ENCODE measurements at places on chromosomes 3 and 15.

GRCh38 chr3:37141676-37142075, 32.7 kb downstream of the LRRFIP2 start:
- no peak for DNase-seq

GRCh38 chr3:172701751-172702150, 9.1 kb downstream of the NCEH1 start:
- peak; percentile 42 for DNase-seq

GRCh38 chr3:117700573-117701360, 991.2 kb downstream of the TUSC7 start:
- no peak for DNase-seq

- no peak for DNase-seq
Measured at GRCh38 chr3:8328967-8329366, 172.7 kb upstream of the LMCD1 start.

DNA sequence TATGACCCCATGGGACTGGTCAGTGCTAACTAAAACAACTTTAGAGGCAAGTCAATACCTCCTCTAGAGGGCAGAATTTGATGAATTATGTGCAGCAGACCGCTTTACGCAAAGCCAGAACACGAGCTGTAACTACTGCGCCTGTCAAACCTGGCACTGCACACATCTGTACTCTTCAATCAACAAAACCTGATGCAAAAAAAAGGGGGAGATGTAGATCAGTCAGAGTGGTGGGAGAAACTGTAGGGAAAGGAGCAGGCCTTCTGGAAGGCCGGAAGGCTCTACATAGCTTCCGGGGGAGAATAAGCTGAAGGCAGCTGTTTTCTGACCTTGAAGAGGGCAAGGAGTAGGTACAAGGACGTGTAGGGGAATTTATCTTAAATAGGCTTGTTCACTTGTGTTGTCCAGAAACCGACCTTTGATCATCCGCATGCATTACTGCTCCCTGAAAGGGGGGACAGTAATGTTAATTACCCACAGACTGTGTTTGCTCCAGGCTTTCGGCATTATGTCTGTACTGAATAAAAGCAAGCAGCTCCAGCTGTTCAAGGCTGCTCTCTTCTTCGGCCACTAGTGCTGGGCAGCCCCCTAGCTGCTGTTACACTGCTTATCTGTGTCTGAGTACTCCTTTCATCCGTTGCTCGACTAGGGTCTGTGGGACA, 41.0 kb downstream of the GPR160 start:
- no peak for DNase-seq

- no peak for DNase-seq
Measured at GRCh38 chr3:37859354-37859753, 2.3 kb upstream of the CTDSPL start.

DNA sequence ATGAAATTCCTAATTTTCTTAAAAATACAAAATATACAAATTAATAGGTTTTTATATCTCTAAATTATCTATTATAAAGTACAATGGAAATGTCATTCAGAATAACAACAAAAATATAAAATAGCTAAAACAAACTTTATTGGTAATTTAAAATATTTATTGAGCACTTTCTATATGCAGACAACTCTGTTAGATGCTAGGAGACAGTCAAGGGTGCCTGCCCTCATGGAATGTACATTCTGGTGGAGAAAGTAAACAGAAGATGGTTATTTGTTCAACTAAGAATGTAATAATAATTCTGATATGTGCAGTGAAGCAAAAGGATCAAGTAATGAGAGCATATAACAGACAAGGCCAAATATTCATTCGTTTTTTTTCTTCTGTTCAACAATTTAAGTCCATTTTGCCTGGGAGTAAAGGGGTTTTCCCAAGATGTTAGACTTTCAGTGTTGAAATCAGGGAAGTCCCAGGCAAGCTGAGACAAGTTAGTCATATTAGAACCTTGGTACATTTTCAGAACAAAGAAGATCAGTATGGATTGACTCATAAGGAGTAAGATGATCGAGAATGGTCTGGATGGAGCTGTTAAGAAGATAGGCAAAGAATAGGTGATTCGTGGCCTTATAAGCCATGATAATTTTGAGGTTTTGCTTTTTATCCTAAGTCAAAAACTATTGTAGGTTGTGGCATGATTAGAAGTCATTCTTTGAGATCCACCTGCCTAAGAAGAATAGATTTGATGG, 150.2 kb upstream of the MLF1 start:
- DNase-seq = peak; percentile 91

DNA sequence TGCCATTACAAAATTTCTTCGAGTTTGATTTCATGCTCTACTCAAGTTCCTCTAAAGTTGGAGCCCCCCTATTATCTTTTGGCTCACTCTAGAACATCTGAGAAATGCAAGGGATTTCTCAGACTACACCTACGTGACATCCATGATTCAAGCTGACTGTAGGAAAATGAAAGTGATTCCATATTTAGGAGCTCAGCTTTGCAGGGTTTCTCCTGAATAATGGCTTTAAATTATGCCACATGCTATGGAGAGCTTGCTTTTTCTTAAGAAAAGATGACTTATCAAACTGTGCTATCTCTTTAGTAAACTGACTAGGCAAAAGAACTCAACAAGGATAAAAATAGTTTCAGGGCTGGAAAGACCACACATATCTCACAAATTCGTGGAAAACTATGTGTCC, 292.1 kb downstream of the LSAMP start:
- DNase-seq = no peak

GRCh38 chr3:15845475-15845874, 47.7 kb upstream of the ANKRD28 start:
- no peak for DNase-seq

DNA sequence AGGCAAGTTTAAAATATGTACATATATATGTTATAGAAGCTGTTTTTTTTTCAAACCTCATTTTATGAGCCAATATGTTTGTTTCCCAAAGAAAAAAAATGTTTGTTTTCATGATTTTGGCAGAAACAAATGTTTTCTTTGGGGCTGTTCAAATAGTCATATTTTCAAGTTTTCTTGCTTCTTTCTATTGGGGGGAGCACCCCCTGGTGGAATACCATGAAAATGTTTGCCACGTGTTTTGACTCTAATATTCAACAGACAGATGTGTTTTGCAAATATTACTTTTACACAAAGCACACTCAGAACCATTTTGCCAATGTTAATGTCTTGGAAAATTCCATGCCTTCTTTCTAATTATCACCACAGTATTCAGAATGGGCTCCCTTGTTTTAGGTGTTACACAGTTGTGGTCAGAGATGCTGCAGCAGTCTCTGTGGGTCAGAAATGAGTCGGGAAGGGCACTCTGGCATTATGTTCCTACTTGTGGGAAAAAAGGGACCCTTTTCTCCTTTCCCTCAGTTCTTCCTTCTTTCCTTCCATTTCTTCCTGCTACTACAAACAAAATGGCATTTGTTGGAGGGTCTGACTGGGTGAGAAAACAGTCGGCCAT, 817.0 kb downstream of the TUSC7 start:
- DNase-seq = peak; percentile 76

GRCh38 chr15:51094606-51095569, at the start of gene TNFAIP8L3:
TNFAIP8L3 (minus strand) TSS chr15:51094906; CDS start chr15:51094595, 311 bp downstream.
- no peak for DNase-seq

DNA sequence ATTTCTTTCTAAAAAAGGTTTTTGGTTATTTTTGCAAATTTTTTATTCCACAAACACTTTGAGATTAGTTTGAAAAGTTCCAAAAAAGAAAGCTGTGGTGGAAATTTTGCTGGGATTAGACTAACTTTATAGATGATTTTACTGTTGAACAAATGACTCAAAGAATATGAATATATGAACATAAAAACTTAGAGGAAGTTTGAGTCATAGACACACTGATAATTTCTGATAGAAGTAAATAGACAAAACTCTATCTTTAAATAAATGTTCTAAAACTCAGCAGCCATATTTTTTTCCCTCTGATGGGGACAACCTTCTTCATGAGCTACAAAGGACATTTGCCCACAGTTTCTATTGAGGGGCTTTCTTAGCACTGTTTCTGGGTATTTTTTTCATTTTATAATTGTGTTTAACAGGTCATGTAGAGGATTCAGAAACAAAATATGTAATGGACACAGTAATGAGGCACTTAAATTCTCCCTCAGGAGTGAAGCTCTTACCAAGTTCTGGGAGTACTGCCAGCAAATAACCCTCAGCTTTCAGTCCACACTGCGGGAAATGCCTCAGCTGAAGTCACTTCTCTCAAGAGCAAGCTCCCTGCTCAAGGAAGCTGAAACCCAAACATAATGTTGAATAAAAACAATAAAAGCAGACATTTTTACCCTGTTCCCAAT, 157.6 kb downstream of the NFKBIZ start:
- DNase-seq = no peak

DNA sequence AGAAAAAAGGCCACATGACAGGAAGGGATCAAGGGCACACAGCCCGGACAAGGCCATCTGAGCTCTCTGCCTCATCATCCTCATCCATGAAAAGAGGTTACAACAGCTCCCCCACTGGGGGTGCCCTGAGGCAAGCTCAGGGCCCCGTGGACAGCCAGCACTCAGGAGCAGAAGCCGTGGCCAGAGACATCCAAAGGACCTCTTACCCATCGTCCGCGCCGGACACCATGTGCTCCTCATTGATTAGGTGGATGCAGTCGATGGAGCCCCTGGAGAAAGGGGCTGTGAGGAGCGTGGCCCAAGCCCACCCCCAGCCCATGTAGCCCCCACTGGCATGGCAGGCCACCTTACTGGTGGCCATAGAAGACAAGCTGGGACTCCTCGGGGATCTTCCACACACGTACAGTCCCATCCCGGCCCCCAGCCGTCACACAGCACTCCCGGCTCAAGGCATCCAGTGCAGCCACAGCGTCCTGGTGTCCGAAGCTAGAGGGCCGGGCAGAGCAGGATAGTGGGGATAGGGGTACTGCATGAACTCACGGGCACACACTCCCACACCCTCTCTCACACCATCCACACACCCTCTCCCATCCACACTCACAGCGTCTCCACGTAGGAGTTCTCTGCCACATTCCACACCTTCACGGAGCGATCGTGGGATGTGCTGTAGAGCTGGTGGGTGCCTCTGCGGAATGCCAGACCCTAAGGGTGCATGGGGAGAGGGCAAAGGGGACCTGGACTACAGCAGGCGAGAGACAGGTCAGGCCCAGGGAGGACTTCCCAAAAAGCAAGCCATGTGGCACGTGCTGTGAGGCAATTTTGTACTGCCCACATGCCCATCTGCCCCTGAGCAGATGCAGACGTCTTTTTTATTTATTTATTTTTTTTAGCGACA, 6.5 kb downstream of the RRP9 start:
- no peak for DNase-seq

DNA sequence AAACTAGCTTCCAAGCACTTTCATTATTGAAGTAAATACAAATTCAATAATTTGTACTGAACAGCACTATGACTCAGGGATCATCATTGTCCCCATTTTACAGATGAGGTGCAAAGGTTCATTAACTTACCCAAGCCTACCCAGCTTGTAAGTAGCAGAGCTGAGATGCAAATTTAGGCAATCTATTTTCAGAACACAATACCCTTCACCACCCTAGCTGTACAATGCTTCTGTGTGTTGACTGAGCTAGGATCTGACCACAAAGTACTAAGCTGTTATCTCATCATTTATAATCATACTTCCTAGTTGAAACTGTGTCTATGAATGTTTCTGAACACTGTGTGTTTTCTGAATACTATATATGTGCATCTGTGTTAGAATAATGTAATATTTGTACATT, 3.2 kb upstream of the ILDR1 start:
- DNase-seq = no peak

- DNase-seq = peak; percentile 0
Measured at GRCh38 chr3:109195815-109196214, 59.3 kb downstream of the C3orf85 start.
